ENCODE measurements at places on chromosomes 4 and X. TPM values are rescaled to one million over a fixed set of nuclear protein-coding genes. Genes with fewer than 3 reads are reported as not detected.

The SLC10A7 gene
- 26.9 TPM for total RNA-seq

The MTMR8 gene
- total RNA-seq, result 5.1 TPM

The NLGN3 gene
- total RNA-seq, result 3.1 TPM

The IL2RG gene
- total RNA-seq, result 739 TPM

The LRCH2 gene
- total RNA-seq, result not detected

The NMU gene
- total RNA-seq, result not detected

The CCSER1 gene
- total RNA-seq, result not detected

The TRO gene
- total RNA-seq, result 1.5 TPM

The TRIM75 gene
- total RNA-seq, result not detected

The CT45A5 gene
- not detected for total RNA-seq

The PPP1R2C gene
- total RNA-seq, result not detected

The MAGEB10 gene
- total RNA-seq, result not detected

The ATP5ME gene
- 177 TPM for total RNA-seq

The PAGE5 gene
- total RNA-seq, result not detected

The SPATA4 gene
- total RNA-seq, result not detected

The DIPK2B gene
- total RNA-seq, result not detected
